ENCODE measurements at places on chromosomes 7 and 10. TPM values are rescaled to one million over a fixed set of nuclear protein-coding genes. Genes with fewer than 3 reads are reported as not detected.
A peak's percentile ranks its signal among the peaks of the same experiment; 100 is the strongest.

GRCh38 chr10:119541459-119542356 is 811 bp downstream of the RGS10 start:
- peaks cover 38% of the 10 kb centered on the region for H3K4me1 ChIP-seq
- H3K27me3 ChIP-seq: no peaks in the 10 kb centered on the region
- H3K4me3 ChIP-seq: peak overlapping the region; percentile 74
- H3K36me3 ChIP-seq: no peaks in the 10 kb centered on the region
- no peak overlapping the region for H3K27ac ChIP-seq

DNA sequence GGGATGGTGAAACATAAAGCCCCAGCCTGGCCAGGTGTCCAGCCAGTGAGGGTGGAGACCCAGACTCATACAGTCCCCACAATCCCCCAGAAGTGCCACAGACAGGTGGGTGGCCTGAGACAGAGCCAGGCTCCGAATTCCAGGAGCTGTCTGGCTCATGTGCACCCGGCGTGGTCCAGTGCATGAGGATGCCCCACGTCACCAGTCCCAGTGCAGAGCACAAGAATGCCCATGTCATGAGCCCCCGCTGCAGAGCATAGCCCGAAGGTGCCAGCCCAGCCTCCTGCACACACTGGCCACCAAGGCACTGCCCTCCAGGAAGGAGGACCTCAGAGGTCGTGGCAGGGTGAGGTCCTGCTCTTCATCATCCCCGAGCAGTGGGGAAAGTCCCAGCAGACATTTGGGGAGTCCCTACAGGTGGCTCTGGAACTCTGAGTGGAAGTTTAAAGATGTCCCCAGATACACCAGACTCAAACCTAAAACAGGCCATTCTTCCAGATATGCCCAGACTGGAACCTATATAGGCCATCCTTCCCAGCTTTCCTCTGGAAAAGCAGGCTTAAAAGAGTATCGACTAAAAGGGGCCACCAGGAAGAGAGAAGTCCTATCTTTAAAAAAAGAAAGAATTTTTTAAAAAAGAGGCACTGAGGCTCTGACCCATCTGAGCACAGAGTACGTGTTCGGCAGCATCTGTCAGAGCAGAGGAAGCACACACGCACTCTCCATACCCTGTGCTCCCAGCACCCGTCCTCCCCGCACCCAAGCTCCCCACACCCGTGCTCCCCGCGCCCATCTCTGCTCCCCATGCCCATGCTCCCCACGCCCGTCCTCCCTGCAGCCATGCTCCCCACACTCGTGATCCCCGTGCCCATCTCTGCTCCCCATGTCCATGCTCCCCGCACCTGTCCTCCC is 11.5 kb downstream of the DIP2C start:
- no peak for DNase-seq
- no peaks in the 10 kb centered on the region for H3K36me3 ChIP-seq
- no peaks in the 10 kb centered on the region for H3K27me3 ChIP-seq
- H3K4me3 ChIP-seq: no peak overlapping the region
- H3K27ac ChIP-seq: no peak overlapping the region
- H3K4me1 ChIP-seq: peaks cover 40% of the 10 kb centered on the region

DNA sequence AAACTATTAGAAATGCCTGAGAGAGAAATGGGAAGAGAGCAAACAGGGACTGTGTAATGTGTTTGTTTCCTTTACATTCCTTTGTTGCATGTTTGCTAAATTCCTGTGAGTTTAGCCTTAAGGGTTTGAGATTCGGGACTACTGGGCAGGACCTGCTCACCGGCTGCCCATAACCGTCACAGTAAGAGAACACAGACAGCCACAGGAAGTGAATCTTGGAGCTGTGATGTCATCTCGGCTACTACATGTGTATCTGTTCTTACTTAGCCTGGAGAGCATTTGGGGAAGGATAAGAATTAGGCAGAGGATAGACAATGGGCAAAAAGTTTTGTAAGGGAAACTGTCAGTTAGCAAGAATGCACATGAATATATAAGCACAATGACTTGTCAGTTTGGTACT is 485.1 kb upstream of the KLF6 start:
- peak overlapping the region; percentile 76 for H3K27ac ChIP-seq
- H3K4me1 ChIP-seq: peaks cover 46% of the 10 kb centered on the region
- DNase-seq: no peak
- H3K27me3 ChIP-seq: no peaks in the 10 kb centered on the region

DNA sequence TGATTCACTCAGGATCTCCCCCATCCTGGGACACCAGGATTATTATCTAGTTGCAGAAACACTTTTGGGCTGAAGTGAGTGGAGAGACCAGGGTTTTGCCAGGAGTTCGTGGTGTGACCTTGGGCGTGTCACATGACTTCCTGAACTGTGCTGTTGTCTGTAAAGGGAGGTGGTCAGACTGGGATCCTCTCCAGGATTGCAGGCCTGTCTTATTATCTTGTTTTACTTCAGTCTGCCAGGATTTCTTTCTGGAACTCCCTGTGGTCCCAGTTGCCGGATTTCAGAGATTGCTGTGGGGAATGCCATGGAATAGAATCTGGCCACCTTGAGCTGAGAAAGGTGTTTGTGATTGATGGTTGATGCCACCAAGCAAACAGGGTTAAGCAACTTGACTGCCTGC is 35.8 kb downstream of the CRCP start:
- H3K27ac ChIP-seq: peak overlapping the region; percentile 81
- peaks cover 61% of the 10 kb centered on the region for H3K4me1 ChIP-seq
- no peak overlapping the region for H3K4me3 ChIP-seq
- peaks cover 27% of the 10 kb centered on the region for H3K36me3 ChIP-seq

DNA sequence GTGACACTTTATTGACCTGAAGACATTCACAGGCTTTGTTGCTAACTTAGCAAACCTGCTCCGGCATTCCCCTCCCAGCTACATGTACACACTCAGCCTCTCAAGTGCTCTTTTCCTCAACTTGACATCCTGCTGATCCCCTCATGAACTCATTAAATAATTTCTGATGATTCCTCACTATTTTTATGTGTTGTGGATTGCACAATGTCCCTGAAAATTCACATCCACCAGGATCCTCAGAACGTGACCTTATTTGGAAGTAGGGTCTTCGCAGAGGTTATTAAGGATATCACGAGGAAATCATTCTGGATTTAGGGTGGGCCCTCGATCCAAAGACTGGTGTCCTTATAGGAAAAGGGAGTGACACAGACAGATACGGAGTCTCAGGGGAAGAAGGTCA is 27.3 kb downstream of the FIGNL1 start:
- no peak overlapping the region for H3K4me3 ChIP-seq

- H3K4me3 ChIP-seq: no peak overlapping the region
- no peaks in the 10 kb centered on the region for H3K36me3 ChIP-seq
- H3K27me3 ChIP-seq: peaks cover 44% of the 10 kb centered on the region
- DNase-seq: no peak
- H3K4me1 ChIP-seq: peaks cover 4% of the 10 kb centered on the region
Observed at GRCh38 chr7:129163875-129164544, 19.5 kb downstream of the TSPAN33 start.

GRCh38 chr10:124732931-124733570 is 11.1 kb downstream of the FAM53B start:
- DNase-seq: no peak
- no peaks in the 10 kb centered on the region for H3K27me3 ChIP-seq
- no peak overlapping the region for H3K4me3 ChIP-seq
- H3K4me1 ChIP-seq: peaks cover 30% of the 10 kb centered on the region

- no peak for DNase-seq
- H3K4me1 ChIP-seq: no peaks in the 10 kb centered on the region
- H3K36me3 ChIP-seq: no peaks in the 10 kb centered on the region
- no peak overlapping the region for H3K27ac ChIP-seq
Observed at GRCh38 chr7:1314021-1314907, 81.6 kb downstream of the UNCX start.

- no peaks in the 10 kb centered on the region for H3K27me3 ChIP-seq
- H3K4me3 ChIP-seq: no peak overlapping the region
- no peak for DNase-seq
- H3K27ac ChIP-seq: no peak overlapping the region
- peaks cover 12% of the 10 kb centered on the region for H3K36me3 ChIP-seq
Observed at GRCh38 chr10:79260811-79261740, 86.2 kb upstream of the PPIF start.

GRCh38 chr7:75993689-75994387 is 557 bp downstream of the TMEM120A start:
- peak overlapping the region; percentile 77 for H3K4me3 ChIP-seq
- no peaks in the 10 kb centered on the region for H3K27me3 ChIP-seq
- peaks cover 20% of the 10 kb centered on the region for H3K36me3 ChIP-seq

GRCh38 chr10:74255214-74255613 is 104.2 kb downstream of the ADK start:
- H3K27ac ChIP-seq: no peak overlapping the region
- DNase-seq: no peak
- peaks cover 3% of the 10 kb centered on the region for H3K36me3 ChIP-seq

DNA sequence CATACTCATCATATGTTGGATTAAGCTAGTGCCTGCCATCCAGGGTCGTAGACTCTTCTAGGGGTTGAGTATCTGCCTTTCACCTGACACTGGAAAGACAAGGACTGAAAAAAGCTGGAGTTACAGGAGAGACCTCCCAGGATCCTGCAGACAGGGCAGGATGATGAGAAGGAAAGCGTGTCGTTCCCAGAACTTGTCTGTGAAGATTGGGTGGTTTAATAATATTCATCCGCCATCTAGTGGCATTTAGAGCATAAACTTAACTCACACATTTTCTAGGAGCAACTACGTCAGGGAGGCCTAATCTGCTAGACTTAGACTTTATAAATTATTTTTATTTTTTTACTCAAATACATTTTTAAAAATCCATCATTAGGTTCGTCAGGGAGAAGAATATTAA is 59.6 kb downstream of the ADRB1 start:
- H3K27ac ChIP-seq: no peak overlapping the region
- no peak overlapping the region for H3K4me3 ChIP-seq
- DNase-seq: no peak
- H3K4me1 ChIP-seq: peaks cover 14% of the 10 kb centered on the region
- H3K27me3 ChIP-seq: peaks cover 5% of the 10 kb centered on the region

GRCh38 chr7:8338206-8338605 is 76.2 kb upstream of the ICA1 start:
- H3K27me3 ChIP-seq: no peaks in the 10 kb centered on the region
- DNase-seq: no peak
- H3K4me3 ChIP-seq: no peak overlapping the region
- no peaks in the 10 kb centered on the region for H3K4me1 ChIP-seq
- no peaks in the 10 kb centered on the region for H3K36me3 ChIP-seq

DNA sequence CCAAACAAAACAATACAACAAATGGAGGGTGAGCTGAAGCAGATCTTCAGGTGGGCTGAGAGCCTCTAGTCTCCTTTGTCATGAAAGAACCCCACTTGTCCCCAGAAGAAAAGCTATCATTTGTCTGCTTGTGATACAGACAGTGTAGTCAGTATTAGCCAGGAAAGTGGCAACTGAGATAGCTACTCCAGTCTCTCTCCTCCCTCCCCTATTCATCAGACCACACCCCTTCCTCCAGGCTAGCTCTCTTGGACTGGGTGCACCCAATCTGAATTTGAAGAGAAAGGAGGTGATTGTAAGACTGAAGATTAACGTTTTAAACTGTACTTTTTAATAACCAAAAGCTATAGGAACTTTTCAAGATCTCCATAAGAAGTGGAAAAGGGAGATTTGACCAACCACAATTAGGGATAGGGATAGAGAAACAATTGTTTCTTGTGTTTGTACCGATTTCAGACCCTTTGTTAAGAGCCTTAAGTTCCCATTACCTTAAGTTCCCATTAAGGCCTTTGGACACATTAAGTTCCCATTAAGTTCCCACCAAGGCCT is 14.1 kb downstream of the BMPR1A start:
- H3K4me3 ChIP-seq: no peak overlapping the region
- no peaks in the 10 kb centered on the region for H3K27me3 ChIP-seq
- H3K36me3 ChIP-seq: no peaks in the 10 kb centered on the region
- no peak overlapping the region for H3K27ac ChIP-seq
- DNase-seq: no peak

DNA sequence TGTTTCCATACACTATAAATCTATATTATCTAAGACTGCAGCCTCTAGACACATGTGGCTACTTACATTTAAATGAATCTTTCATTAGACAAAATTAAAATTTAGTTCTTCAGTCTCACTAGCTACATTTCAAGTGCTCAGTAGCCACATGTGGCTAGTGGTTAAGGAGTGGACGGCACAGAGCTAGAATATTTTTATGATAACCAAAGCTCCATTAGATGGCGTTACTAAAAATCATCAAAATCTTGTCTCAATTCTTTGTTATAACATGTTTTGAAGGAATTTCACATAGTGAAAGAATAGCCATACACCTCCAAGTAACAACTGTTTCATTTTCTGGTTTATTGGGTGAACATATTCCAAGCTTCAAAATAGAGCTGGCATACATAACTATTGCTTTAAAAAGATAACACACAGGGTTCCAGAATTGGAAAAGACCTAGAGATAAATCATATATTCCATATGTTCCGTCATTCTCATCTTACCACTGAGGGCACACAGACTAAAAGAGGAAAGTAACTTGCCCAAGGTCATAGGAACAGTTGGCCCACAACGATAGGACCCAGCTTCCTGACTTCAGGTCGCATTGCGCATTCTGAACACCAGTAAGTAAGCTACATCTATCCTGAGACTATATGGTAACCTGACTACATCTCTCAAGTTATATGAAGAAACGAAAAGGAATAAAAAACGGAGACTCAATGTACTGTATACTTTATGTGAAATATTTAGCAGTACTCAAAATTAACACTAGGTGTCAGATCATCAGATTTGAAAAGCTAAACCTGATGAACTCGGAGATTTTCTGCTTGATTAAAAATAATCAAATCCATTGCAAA is 66.6 kb downstream of the CAV1 start:
- no peak for DNase-seq
- peaks cover 46% of the 10 kb centered on the region for H3K4me1 ChIP-seq
- peak overlapping the region; percentile 45 for H3K4me3 ChIP-seq
- no peaks in the 10 kb centered on the region for H3K36me3 ChIP-seq
- peak overlapping the region; percentile 19 for H3K27ac ChIP-seq

- peak overlapping the region; percentile 76 for H3K27ac ChIP-seq
- no peak overlapping the region for H3K4me3 ChIP-seq
- no peak for DNase-seq
- H3K36me3 ChIP-seq: peaks cover 13% of the 10 kb centered on the region
- peaks cover 51% of the 10 kb centered on the region for H3K4me1 ChIP-seq
Observed at GRCh38 chr10:63543576-63543962, 22.4 kb downstream of the REEP3 start.

- no peaks in the 10 kb centered on the region for H3K27me3 ChIP-seq
- no peak for DNase-seq
- H3K4me1 ChIP-seq: peaks cover 11% of the 10 kb centered on the region
- no peak overlapping the region for H3K27ac ChIP-seq
- peaks cover 3% of the 10 kb centered on the region for H3K36me3 ChIP-seq
Observed at GRCh38 chr10:6364283-6364682, 161.6 kb downstream of the PFKFB3 start.

Gene ZNF467
- 4.4 TPM for total RNA-seq

Gene FZD8
- total RNA-seq: 28.0 TPM

Gene RASA4B
- 7.4 TPM for total RNA-seq

Gene HMX3
- not detected for total RNA-seq

Gene SH2D4B
- total RNA-seq: not detected

Gene CD36
- 0.08 TPM for total RNA-seq

Gene PPP1R17
- total RNA-seq: not detected

Gene PNLIPRP2
- total RNA-seq: not detected

Gene SND1
- total RNA-seq: 229 TPM

Gene PDE1C
- 187 TPM for total RNA-seq

Gene ORC5
- 20.0 TPM for total RNA-seq

Gene TRPV5
- total RNA-seq: not detected

Gene BAMBI
- total RNA-seq: 6.8 TPM

Gene EPHB4
- total RNA-seq: 88.9 TPM

Gene RAB18
- 142 TPM for total RNA-seq

Gene RUFY2
- 27.6 TPM for total RNA-seq

Gene CTNNA3
- 0.39 TPM for total RNA-seq

All from osteocyte (in vitro differentiated cells).